ENCODE measurements at places on chromosomes 2 and 18.

GRCh38 chr2:38450509-38450908, 73.4 kb upstream of the ATL2 start:
- DNase-seq: peak; percentile 26

DNA sequence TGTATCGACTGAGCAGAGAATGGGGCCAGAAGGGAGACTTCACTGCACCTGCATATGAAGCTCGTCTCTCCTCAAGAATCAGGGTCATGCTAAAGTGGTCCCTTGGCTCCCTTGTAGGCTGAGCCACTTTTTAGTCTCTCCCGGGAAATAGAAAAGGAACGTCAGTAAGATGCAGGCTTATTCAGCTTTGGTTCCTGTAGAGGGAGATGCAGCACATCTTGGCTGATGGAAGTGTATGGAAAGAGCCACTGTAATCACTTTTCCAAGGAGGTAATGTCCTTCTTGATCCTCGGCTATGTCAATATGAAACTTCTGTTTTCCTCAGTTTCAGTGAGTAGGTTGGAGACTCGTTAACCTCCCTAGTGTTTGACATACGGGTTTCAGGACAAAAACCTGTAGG, 235.2 kb downstream of the GCA start:
- DNase-seq: no peak

DNA sequence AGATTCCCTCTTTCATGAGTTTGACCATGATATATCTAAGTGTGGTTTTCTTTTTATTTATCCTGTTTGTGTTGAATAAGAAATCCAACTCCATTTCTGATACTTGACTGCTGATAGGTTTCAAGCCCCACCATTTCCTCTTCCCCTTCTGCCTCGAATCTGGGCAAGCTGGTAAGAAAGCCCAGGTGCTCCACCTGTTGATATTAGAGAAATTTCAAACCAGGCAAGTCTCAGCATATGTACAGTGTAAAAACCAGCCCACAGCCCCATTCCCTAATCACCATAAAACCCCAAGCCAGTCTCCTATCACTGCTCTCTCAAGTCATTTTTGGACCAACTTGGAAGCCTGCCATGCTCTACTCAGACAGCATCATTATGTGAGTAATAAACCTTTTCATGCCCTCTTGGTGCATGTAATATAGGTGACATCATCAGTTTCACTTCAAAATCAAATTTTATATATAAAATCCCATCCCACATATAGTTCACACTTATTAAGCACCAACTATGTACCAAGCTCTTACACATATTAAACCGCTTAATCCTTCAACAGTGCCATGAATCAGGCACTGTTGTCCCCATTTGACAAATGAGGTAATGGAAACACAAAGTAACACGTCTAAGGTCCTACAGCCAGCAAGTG, 46.6 kb downstream of the SMAD2 start:
- DNase-seq: peak; percentile 74

- DNase-seq: no peak
These were observed 14.7 kb downstream of the CDK15 start for GRCh38 chr2:201821080-201821479.

GRCh38 chr2:215940645-215941184, 72.6 kb downstream of the MREG start:
- DNase-seq: no peak

DNA sequence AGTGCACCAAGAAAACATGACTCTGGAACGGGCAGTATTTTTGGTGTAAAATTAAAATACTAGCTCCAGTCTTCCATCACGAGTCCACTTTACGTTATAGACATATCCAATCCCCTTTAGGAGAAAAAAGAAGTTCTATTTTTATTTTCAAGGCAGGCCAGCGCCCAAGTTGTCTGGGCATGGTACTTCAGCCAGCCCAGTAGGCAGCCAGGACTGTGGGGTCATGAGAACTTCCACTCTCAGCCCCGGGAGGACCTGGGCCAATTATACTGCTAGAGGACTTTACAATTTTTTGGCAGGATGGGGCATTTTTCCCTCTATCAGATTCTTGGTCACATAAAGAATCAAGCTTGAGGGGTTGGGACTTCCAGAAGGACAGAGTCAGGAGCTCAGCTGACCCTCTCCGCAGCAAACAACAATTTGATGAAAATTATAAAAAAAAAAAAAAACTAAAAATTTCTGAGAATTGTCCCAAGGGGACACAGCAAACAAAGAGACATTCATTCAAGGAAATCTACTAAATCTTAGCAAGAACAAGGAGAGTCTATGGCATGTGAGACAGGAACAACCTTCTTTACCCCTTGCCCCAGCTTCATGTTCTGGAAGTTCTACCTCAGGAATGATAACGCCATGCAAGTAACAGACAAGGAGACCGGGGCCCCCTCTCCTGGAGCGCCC, 37.3 kb upstream of the B3GNT2 start:
- DNase-seq: no peak

- DNase-seq: peak; percentile 44
These were observed 768.2 kb upstream of the ACVR2A start for GRCh38 chr2:147076634-147077033.

GRCh38 chr2:60440079-60440766, 113.2 kb downstream of the BCL11A start:
- no peak for DNase-seq
